Tibial nerve (tissue), 4 donors: ENCODE measurements at places on chromosomes 5 and 9. TPM values are rescaled to one million over a fixed set of nuclear protein-coding genes. Genes with fewer than 3 reads are reported as not detected.

SLC46A2 gene
- 1.8 TPM for total RNA-seq

DNA sequence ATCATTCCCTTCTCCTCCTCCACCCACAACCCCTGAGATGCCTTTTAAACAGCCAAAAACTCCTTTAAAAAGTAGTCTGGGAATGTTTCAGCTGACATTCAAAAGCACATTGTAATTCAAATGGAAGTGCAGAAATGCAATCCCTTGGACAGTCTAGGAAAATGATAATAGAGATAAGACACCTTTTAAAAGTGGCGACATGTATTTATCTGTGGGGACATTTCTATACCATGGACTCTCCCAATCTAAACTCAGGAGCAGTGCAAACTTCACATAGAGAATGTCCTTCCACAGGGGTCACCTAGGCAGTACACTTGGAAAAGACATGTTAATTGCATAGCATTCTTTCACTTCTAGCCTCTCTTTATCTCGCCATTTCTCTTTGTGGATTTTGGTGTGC lies 33.0 kb downstream of the TRIM32 start:
- no peak for DNase-seq
- no peak overlapping the region for H3K4me3 ChIP-seq
- H3K27ac ChIP-seq: no peak overlapping the region

LCP2 gene
- 53.8 TPM for total RNA-seq

DNA sequence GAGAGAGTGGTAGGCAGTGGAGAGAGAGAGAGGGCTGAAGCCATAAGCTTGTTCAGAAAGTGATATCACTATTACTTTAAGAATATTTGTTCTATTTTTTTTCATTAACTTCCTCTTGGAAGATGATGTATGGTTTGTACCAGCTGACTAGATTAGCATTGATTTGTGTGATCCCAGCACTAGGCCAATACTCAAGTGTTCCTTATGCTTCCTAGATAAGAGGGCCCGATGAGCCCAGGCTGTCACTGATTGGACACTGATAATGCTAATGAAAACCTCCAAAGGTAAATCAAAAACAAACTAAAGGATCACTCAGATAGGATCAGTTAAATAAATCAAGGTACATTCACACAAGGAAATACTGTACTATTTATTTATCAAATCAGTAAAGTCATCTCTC lies 52.7 kb upstream of the OTULINL start:
- H3K27ac ChIP-seq: no peak overlapping the region
- H3K27me3 ChIP-seq: no peaks in the 10 kb centered on the region
- no peaks in the 10 kb centered on the region for H3K4me1 ChIP-seq
- H3K4me3 ChIP-seq: no peak overlapping the region
- H3K36me3 ChIP-seq: no peaks in the 10 kb centered on the region
- DNase-seq: no peak

CAPSL gene
- total RNA-seq: not detected

DNA sequence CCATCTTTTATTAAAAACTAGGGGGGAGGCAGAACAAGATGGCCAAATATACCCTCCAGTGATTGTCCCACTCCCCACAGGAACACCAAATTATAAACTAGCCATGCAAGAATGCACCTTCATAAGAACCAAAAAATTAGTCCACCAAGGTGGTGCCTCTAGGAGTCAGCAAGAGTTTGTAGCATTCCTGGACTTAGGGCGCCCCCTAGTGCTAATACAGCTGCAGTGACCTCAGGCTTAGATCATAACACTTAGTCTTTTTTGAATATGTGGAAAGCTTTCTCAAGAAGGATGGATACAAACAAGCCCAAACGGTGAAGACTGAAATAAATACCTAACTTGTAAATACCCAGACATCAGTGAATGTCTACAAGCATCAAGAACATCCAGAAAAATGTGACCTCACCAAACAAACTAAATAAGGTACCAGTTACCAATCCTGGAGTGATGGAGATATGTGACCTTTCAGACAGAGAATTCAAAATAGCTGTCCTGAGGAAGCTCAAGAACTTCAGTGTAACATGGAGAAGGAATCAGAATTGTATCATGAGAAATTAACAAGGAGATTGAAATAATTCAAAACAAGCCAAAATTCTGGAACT lies 19.3 kb downstream of the PPIP5K2 start:
- peaks cover 62% of the 10 kb centered on the region for H3K36me3 ChIP-seq
- H3K4me1 ChIP-seq: no peaks in the 10 kb centered on the region
- no peaks in the 10 kb centered on the region for H3K27me3 ChIP-seq
- DNase-seq: peak; percentile 53
- no peak overlapping the region for H3K27ac ChIP-seq
- no peak overlapping the region for H3K4me3 ChIP-seq

- no peaks in the 10 kb centered on the region for H3K27me3 ChIP-seq
- no peak for DNase-seq
- peak overlapping the region; percentile 56 for H3K4me3 ChIP-seq
- H3K4me1 ChIP-seq: peaks cover 50% of the 10 kb centered on the region
- no peaks in the 10 kb centered on the region for H3K36me3 ChIP-seq
Measured at GRCh38 chr9:130445268-130445983, 665 bp downstream of the ASS1 start.

ACSL6 gene
- 3.3 TPM for total RNA-seq

- no peak for DNase-seq
- no peak overlapping the region for H3K27ac ChIP-seq
- no peaks in the 10 kb centered on the region for H3K27me3 ChIP-seq
- H3K4me3 ChIP-seq: no peak overlapping the region
Measured at GRCh38 chr5:129445379-129445778, 14.7 kb upstream of the ADAMTS19 start.

- DNase-seq: no peak
- no peak overlapping the region for H3K4me3 ChIP-seq
- no peaks in the 10 kb centered on the region for H3K36me3 ChIP-seq
- peaks cover 68% of the 10 kb centered on the region for H3K27me3 ChIP-seq
Measured at GRCh38 chr9:132575811-132576210, 6.6 kb upstream of the BARHL1 start.

GRCh38 chr5:38426490-38426889 lies 130.0 kb downstream of the LIFR start:
- H3K27me3 ChIP-seq: no peaks in the 10 kb centered on the region
- no peak for DNase-seq
- no peaks in the 10 kb centered on the region for H3K4me1 ChIP-seq
- H3K4me3 ChIP-seq: no peak overlapping the region
- no peak overlapping the region for H3K27ac ChIP-seq

DNA sequence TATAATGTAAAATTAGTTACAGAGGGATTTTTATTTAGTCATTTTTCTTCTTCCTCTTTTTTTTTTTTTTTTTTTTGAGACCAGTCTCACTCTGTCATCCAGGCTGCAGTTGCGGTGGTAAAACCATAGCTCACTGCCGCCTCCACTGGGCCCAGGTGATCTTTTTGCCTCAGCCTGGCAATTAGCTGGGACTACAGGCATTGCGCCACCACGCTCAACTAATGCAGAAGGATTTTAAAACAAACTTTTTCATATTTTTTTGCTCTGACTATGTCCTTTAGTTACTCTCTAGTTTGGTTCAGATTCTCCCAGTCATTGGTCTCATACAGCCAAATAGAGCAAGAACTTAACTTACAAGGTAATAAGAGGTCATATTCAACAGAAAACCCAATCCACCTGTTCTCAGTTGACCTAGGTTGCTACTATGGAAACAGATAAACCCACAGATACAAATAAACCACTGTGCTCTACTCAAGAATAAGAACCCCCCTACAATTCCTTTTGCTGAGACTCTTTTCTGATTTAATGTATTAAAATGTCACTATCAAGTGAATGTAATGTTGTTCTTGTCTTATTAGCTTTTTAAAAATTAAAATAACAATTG lies 50.1 kb upstream of the TTC39B start:
- no peaks in the 10 kb centered on the region for H3K4me1 ChIP-seq
- no peak for DNase-seq
- H3K4me3 ChIP-seq: no peak overlapping the region
- H3K27ac ChIP-seq: no peak overlapping the region

STPG3 gene
- not detected for total RNA-seq

UBE2D2 gene
- total RNA-seq: 85.9 TPM

- H3K36me3 ChIP-seq: no peaks in the 10 kb centered on the region
- H3K27me3 ChIP-seq: no peaks in the 10 kb centered on the region
- no peak for DNase-seq
- no peaks in the 10 kb centered on the region for H3K4me1 ChIP-seq
- no peak overlapping the region for H3K27ac ChIP-seq
Measured at GRCh38 chr5:40599676-40600075, 80.0 kb upstream of the PTGER4 start.
